ENCODE measurements at places on chromosomes 3 and 15.

- no peak for DNase-seq
These were observed 286.0 kb upstream of the ZPLD1 start for GRCh38 chr3:102148598-102149337.

DNA sequence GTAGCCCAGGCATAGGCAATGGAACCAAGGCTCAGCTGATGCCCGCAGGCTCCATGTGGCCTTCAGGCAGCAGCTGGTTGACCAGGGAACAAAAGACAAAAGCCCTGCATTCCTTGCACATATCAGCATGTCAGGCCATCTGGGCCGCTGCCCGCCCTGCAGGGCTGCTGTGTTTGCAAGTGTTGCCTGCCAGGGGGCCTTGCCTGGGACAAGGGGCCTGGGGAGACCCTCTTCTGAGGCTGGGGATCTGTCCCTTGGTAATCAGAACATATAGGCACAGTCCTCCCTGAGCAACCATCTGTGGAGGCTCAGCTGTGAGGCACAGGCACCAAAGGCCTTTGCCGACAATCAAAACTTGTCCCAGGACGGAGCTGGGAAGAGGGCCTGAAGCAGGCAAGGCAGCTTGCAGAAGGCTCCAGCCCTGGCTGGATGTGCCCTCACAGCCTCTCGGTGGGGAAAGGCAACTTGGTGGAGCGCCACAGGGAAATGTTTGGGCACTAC, 138.2 kb downstream of the TPRA1 start:
- DNase-seq = no peak

- DNase-seq = no peak
These were observed 96.5 kb downstream of the SMAD6 start for GRCh38 chr15:66798426-66799061.

- DNase-seq = no peak
These were observed 236.4 kb downstream of the KLF13 start for GRCh38 chr15:31563001-31563400.

GRCh38 chr3:179421500-179421899, 29.8 kb downstream of the GNB4 start:
- DNase-seq = no peak

DNA sequence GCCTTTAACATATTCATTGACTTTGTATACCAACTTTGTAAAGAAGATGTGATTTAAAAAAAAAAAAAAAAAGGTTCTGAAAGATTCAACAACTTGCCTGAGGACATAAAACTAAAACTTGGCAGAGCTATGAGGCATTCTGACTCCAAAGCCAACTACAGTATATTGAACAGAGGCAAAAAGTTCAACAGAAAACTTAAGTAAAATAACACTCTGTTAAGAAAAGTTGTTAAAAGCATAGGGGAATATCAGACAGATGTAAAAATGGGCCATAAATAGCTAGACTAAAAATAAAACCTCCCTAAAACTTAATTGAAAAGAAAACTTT, 23.4 kb downstream of the GOLIM4 start:
- no peak for DNase-seq

- DNase-seq = no peak
These were observed 120.4 kb downstream of the ZIC1 start for GRCh38 chr3:147529551-147529950.

- no peak for DNase-seq
These were observed 554.8 kb upstream of the CBLB start for GRCh38 chr3:106423321-106424225.

DNA sequence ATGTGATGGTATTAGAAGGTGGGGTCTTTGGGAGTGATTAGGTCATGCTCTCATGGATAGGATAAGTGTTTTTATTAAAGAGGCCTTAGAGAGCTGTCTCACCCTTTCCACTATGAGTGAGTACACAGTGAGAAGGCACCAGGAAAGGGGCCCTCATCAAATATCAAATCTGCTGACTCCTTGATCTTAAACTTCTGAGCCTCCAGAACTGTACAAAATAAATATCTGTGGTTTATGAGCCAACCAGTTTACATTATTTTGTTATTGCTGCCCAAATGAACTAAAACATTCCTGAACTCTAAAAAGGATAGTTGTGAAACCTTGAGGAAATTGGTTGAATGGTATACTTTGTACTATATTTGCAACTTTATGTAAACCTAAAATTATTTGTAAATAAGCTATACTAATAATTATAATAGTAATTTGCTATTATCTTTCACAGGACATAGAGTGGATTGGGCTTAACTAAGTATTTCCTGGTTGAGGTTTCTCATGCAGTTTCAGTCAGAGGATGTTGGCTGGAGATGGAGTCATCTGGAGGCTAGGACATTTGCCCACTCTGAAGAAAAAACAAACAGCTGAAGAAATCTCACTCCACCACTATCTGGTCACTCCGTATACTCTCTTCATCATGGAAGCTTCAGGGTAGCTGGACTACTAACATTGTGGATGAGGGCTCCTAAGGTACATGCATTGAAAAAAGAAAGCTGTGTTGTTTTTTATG, 1068.6 kb upstream of the CADM2 start:
- no peak for DNase-seq

DNA sequence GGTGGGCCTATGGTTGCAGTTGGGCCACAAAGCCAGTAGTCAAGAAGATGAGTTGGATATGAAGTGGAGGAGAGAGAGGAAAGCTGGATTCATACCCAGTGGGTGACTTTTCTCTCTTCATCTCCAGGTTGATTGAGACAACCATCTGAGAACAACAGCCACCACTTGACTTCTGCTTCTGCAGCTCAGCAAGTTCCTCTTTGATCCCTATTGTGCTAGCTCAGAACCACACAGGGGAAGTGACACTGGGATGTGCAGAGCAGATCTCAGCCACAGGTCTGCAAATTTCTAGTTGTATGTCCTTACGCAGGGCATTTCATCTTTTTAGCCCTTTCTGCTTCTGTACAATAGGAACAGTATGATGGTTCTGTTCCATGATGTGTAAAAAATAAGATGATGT, 459.2 kb upstream of the ARRDC4 start:
- DNase-seq = no peak

DNA sequence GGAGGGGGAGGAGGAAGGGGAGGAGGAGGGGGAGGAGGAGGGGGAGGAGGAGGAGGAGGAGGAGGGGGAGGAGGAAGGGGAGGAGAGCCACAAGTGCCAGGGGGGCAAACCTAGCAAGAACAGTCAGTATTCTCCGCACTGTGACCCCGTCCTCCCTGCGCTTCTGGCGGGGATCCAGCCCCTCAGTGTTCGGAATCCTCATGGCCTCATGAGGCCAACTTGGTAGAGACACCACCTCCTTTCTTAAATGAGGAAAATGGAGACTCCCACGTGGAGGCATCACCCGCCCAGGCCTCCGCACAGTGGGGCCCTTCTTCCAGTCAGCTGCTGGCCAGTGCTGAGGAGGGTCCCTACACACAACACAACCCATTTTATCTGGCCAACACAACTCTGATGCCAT, 163.4 kb downstream of the XXYLT1 start:
- no peak for DNase-seq

- DNase-seq = no peak
These were observed 2.3 kb upstream of the ATOSA start for GRCh38 chr15:52681441-52681840.

GRCh38 chr3:143252931-143253330, 133.4 kb downstream of the CHST2 start:
- DNase-seq = no peak

- DNase-seq = no peak
These were observed 63.6 kb downstream of the CLDN1 start for GRCh38 chr3:190258634-190259033.

Measured in activated CD4-positive, CD25-positive, alpha-beta regulatory T cell (primary cell).